ENCODE measurements at places on chromosomes 3 and 15. TPM values are rescaled to one million over a fixed set of nuclear protein-coding genes. Genes with fewer than 3 reads are reported as not detected.

The IL5RA gene
- 0.80 TPM for total RNA-seq

The IL12A gene
- total RNA-seq: not detected

The DUOX1 gene
- total RNA-seq: 0.17 TPM

The FOXL2 gene
- total RNA-seq: 9.0 TPM

The OXTR gene
- total RNA-seq: 0.63 TPM

The KCNH8 gene
- not detected for total RNA-seq

The ZBBX gene
- not detected for total RNA-seq

The DUOXA2 gene
- total RNA-seq: not detected

The SPINT1 gene
- 3.8 TPM for total RNA-seq

The MEIS2 gene
- 35.3 TPM for total RNA-seq

The WDR93 gene
- not detected for total RNA-seq

The APH1B gene
- total RNA-seq: 7.8 TPM

The PXK gene
- 33.7 TPM for total RNA-seq

The PARP16 gene
- 3.8 TPM for total RNA-seq

The EPHB3 gene
- total RNA-seq: 1.4 TPM

The ECE2 gene
- not detected for total RNA-seq

The ANKUB1 gene
- total RNA-seq: not detected

The RAB8B gene
- total RNA-seq: 29.4 TPM

The NMNAT3 gene
- 3.7 TPM for total RNA-seq
